ENCODE measurements at places on chromosomes 1 and 21.

- no peak for DNase-seq
- no peaks in the 10 kb centered on the region for H3K4me1 ChIP-seq
- H3K27ac ChIP-seq = no peak overlapping the region
- H3K4me3 ChIP-seq = no peak overlapping the region
- no peaks in the 10 kb centered on the region for H3K27me3 ChIP-seq
- H3K36me3 ChIP-seq = no peaks in the 10 kb centered on the region
These were observed 41.6 kb downstream of the RGS21 start for GRCh38 chr1:192358402-192358801.

DNA sequence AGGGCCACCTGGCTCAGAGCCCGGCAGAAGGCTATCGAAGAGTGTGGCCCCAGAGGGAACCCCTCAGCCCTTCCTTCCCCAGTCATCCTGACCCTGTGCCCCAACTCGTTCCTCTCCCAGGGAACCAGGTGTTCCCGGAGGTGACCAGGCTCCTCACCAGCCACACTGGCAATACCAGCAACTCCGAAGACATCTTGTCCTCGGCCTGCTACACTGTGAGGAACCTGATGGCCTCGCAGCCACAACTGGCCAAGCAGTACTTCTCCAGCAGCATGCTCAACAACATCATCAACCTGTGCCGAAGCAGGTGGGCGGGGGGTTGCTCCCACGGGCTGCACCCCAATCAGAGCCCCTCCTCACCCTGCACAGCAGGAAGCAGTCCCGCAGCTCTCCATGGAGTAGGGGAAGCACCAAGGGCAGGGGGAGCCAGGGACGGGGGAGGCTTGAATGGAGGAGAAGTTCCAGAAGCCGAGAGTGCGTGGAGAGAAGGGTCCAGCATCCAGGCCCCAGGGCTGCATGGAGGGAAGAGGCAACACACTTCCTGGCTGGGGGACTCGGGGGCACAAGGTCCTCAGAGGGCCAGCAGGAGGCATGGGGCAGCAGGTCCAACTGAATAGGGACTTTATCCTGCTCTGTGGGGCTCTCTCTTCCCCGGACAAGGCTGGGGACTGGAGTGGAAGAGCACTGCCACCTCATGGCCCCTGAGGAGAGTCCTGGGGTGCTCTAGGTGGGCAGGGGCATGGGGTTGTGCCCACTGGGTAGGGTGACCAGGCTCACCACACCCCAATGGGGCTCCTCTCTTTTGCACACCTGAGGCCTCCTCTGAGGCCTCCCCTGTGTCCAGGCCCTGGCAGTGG, 41.7 kb downstream of the PKP1 start:
- H3K36me3 ChIP-seq = no peaks in the 10 kb centered on the region
- no peak overlapping the region for H3K4me3 ChIP-seq
- no peak for DNase-seq
- no peak overlapping the region for H3K27ac ChIP-seq
- H3K4me1 ChIP-seq = no peaks in the 10 kb centered on the region

DNA sequence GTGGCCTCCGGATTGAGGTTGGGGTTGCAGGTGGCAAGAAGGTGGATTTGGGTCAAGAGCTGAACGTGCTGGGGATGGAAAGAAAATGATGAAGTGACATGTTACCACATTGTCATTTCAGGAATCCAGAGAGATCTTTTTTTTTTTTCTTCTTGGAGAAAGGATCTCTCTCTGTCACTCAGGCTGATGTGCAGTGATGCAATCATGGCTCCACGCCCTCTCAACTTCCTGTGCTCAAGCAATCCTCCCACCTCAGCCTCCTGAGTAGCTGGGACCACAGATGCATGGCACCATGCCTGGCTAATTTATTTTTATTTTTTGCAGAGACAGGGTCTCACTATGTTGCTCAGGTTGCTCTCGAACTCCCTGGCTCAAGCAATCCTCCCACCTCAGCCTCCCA, 80.6 kb downstream of the GON4L start:
- DNase-seq = no peak
- H3K36me3 ChIP-seq = no peaks in the 10 kb centered on the region
- no peak overlapping the region for H3K27ac ChIP-seq
- H3K4me3 ChIP-seq = no peak overlapping the region

- H3K4me3 ChIP-seq = no peak overlapping the region
- no peak overlapping the region for H3K27ac ChIP-seq
- no peaks in the 10 kb centered on the region for H3K27me3 ChIP-seq
- H3K36me3 ChIP-seq = no peaks in the 10 kb centered on the region
- H3K4me1 ChIP-seq = no peaks in the 10 kb centered on the region
- no peak for DNase-seq
These were observed 438.6 kb downstream of the OMA1 start for GRCh38 chr1:58107943-58108342.

DNA sequence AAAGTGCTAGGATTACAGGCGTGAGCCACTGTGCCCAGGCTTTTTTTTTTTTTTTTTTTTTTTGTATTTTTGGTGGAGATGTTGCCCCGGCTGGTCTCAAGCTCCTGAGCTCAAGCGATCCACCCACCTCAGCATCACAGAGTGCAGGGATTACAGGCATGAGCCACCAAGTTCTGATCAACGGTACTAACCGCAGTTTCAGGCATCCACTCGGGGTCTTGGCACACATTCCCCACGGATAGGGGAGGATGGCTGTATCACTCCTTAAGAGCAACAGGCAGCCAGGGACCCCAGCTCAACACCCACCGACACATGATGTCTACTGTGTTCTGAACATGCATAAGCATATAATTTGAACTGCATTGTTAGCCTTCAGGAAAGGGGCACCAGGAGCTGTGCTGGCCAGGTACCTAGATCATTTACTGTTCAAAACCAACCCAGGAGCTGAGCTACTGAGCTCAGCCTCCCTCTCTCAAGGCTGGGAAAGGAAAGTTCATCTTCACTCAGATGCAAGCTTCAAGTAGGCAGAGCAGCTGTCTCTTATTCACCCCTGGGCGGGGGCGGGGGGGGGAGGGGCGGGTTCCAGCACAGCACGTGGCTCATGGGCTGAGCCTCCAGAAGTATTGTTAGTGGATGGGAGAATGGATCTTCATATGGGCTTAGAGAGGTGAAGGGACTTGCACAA, 24.7 kb downstream of the CAPZB start:
- no peak overlapping the region for H3K4me3 ChIP-seq
- no peaks in the 10 kb centered on the region for H3K36me3 ChIP-seq
- H3K4me1 ChIP-seq = peaks cover 26% of the 10 kb centered on the region

DNA sequence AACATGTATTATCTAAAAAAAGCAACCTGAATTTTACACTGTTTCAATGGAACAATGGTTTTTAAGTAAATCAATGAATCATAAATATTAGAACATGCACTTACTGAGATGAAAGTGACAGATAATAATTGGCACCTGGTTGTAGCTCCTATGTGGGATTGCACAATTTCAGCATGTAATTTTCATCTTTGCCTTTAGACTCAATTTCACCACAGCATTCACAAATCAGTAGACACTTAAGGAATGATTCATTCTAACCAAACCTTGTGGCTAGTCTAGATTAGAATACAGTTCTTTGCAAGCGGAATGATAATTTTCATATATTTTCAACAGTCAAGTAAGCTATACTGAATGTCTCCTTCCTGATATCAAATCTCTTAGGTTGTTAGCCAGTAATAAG, 853.4 kb downstream of the KCNT2 start:
- H3K27ac ChIP-seq = no peak overlapping the region
- H3K36me3 ChIP-seq = no peaks in the 10 kb centered on the region
- H3K4me1 ChIP-seq = no peaks in the 10 kb centered on the region
- no peaks in the 10 kb centered on the region for H3K27me3 ChIP-seq
- DNase-seq = no peak

DNA sequence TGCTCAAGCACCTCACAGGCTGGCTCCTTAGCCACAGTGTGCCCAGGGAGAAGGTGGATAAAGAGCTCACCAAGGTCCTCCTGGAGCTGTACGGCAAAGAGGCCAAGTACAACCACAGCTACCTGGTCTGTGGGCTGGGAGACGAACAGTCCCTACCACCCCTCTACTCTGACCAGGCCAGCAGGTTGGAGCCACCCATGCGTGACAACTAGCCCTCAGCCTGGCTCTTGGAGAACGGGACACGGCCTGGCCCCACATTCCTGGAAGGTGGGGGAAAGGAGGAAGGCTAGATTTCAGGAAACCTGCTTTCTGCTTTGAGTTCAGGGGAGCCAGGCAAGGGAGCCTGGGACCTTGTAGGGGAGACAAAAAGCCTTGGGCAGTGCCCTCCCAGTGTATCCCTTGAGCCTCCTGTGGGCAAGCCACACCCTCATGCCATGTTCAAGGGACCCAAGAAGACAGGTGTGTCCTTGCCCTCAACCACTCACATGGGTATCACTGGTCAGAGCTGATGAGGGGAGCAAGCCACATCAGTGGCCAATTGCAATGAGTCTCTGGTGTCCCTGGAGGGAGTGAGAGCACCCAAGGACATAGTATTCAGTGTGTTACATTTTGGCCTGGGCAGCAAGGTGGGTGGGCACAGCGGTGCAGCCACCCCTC, 27.6 kb downstream of the LUZP1 start:
- H3K27me3 ChIP-seq = no peaks in the 10 kb centered on the region
- H3K4me1 ChIP-seq = peaks cover 12% of the 10 kb centered on the region
- peaks cover 3% of the 10 kb centered on the region for H3K36me3 ChIP-seq
- no peak overlapping the region for H3K4me3 ChIP-seq
- no peak overlapping the region for H3K27ac ChIP-seq
- DNase-seq = no peak

Data from adrenal gland (tissue), 19 donors.